ENCODE measurements at places on chromosomes 3 and 15. TPM values are rescaled to one million over a fixed set of nuclear protein-coding genes. Genes with fewer than 3 reads are reported as not detected.

GRIP2 gene
- total RNA-seq: not detected

GRCh38 chr3:156751461-156752025 is 74.6 kb upstream of the LEKR1 start:
- H3K36me3 ChIP-seq: peaks cover 22% of the 10 kb centered on the region
- peaks cover 3% of the 10 kb centered on the region for H3K27me3 ChIP-seq
- H3K4me3 ChIP-seq: no peak overlapping the region
- no peak overlapping the region for H3K27ac ChIP-seq
- peaks cover 6% of the 10 kb centered on the region for H3K4me1 ChIP-seq

PP2D1 gene
- not detected for total RNA-seq

DNA sequence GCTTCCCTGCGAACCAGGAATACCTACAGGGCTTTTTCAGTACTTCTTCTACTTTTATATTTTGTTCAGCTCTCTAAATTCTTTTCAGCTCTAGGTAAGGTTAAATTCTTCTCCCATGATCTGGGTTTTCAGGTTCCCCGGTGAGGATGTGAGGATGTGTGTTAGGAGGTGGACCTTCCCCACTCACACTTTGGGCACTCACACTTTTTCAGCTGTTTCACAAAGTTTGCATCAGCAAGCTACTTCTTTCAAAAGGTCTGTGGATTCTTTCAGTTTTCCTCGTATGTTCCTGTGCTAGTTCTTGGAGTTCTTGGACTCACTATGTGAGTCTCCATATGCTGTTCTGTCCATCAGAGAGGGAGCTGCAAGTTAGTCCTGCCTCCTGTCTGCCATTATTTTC is 13.9 kb upstream of the OR5K2 start:
- H3K4me1 ChIP-seq: peaks cover 6% of the 10 kb centered on the region
- H3K36me3 ChIP-seq: no peaks in the 10 kb centered on the region
- DNase-seq: no peak
- H3K27me3 ChIP-seq: peaks cover 11% of the 10 kb centered on the region

DNA sequence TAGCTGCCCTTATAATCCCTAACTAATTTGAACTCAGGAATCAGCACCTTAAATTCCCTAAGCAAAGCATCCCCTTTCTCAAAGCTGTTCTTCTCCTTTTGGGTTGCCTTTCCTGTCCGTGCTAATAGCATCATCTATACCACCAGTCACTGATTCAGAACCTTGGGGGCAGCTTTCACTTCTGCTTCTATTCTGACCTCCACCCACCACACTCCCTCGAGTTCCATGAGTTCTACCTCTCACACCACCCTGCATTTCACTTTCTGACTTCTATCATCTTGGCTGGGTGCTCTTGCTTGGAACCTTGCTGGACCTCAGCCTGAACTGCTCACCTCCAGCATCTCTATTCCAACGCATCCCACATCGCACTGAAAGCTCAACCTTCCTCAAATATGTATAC is 55.4 kb upstream of the KCNMB2 start:
- no peak overlapping the region for H3K4me3 ChIP-seq
- H3K27me3 ChIP-seq: peaks cover 3% of the 10 kb centered on the region
- no peaks in the 10 kb centered on the region for H3K36me3 ChIP-seq
- H3K4me1 ChIP-seq: no peaks in the 10 kb centered on the region
- H3K27ac ChIP-seq: no peak overlapping the region

ACP3 gene
- total RNA-seq: not detected

- DNase-seq: no peak
- no peaks in the 10 kb centered on the region for H3K27me3 ChIP-seq
- H3K4me3 ChIP-seq: no peak overlapping the region
Observed at GRCh38 chr3:141405591-141405990, 37.3 kb downstream of the ZBTB38 start.

- DNase-seq: no peak
- no peaks in the 10 kb centered on the region for H3K4me1 ChIP-seq
- peaks cover 7% of the 10 kb centered on the region for H3K27me3 ChIP-seq
- H3K27ac ChIP-seq: no peak overlapping the region
- H3K4me3 ChIP-seq: no peak overlapping the region
Observed at GRCh38 chr3:72907731-72908620, 20.1 kb downstream of the GXYLT2 start.

DNA sequence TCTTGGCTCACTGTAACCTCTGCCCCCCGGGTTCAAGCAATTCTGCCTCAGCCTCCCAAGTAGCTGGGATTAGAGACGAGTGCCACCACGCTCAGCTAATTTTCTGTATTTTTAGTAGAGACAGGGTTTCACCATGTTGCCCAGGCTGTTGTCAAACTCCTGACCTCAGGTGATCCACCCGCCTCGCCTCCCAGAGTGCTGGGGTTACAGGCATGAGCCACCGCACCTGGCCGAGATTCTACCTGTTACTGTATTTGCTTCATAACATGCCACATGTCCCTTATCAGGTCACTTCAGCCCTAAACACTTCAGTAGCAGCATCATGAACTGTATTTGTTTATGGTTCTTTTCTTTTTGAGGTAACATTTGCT is 7.5 kb upstream of the LCTL start:
- no peaks in the 10 kb centered on the region for H3K27me3 ChIP-seq
- no peak overlapping the region for H3K27ac ChIP-seq
- no peak overlapping the region for H3K4me3 ChIP-seq
- no peaks in the 10 kb centered on the region for H3K36me3 ChIP-seq

- no peak for DNase-seq
- H3K27me3 ChIP-seq: peaks cover 9% of the 10 kb centered on the region
- H3K36me3 ChIP-seq: no peaks in the 10 kb centered on the region
- no peak overlapping the region for H3K27ac ChIP-seq
- H3K4me3 ChIP-seq: no peak overlapping the region
- H3K4me1 ChIP-seq: no peaks in the 10 kb centered on the region
Observed at GRCh38 chr3:59607656-59608055, 557.8 kb upstream of the CFAP20DC start.

GRCh38 chr3:9552252-9552999 is 1.2 kb downstream of the LHFPL4 start:
- H3K36me3 ChIP-seq: no peaks in the 10 kb centered on the region
- H3K27me3 ChIP-seq: peaks cover 28% of the 10 kb centered on the region
- DNase-seq: peak; percentile 50
- H3K4me1 ChIP-seq: no peaks in the 10 kb centered on the region
- H3K4me3 ChIP-seq: no peak overlapping the region

DNA sequence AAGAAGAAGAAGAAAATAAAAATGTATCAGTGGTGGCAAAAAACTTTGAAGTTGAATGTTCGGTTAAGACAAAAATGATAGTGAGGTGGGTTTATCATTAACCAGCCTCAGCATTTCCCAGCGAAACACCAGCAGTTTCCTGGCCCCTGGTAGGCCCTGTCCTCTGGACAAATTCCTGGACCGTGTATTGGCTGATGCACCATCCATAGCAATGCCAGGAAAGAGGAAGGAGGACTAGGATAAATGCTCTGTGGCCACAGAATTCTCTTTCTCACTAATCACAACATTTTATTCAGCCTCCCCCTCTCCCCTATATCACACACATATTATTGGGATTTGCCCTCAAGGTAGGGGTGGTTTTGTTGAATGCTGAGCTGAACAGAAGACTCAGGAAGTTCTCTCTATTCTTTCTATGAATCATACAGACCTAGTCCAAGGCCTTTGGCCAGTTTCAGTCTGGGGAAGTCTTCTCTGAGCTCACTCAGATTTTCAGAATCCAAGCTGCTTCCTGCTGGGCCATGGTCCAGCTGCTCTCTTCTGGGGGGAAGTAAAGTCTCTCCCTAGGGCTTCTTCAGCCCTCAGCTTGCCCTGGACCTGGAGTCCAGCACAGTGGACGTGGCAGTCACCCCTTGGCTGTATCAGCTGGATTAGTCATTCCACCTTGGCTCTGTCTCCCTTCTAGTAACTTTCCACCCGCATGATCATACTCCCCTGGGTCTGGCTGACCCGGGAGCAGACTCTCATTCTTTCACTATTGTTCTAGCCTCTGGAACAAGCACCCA is 27.6 kb downstream of the SLC28A1 start:
- no peak overlapping the region for H3K4me3 ChIP-seq
- H3K27me3 ChIP-seq: no peaks in the 10 kb centered on the region
- no peak for DNase-seq
- H3K27ac ChIP-seq: no peak overlapping the region
- H3K4me1 ChIP-seq: peaks cover 19% of the 10 kb centered on the region
- peaks cover 2% of the 10 kb centered on the region for H3K36me3 ChIP-seq

- no peaks in the 10 kb centered on the region for H3K36me3 ChIP-seq
- H3K27ac ChIP-seq: no peak overlapping the region
- H3K4me1 ChIP-seq: peaks cover 2% of the 10 kb centered on the region
- H3K27me3 ChIP-seq: peaks cover 5% of the 10 kb centered on the region
Observed at GRCh38 chr3:44160818-44161217, 80.9 kb upstream of the TOPAZ1 start.

NKIRAS1 gene
- total RNA-seq: 2.3 TPM

- H3K4me3 ChIP-seq: no peak overlapping the region
- peaks cover 41% of the 10 kb centered on the region for H3K4me1 ChIP-seq
- no peak for DNase-seq
- peaks cover 22% of the 10 kb centered on the region for H3K36me3 ChIP-seq
Observed at GRCh38 chr15:63800241-63800640, 33.5 kb downstream of the HERC1 start.

LRTM1 gene
- total RNA-seq: not detected

GRCh38 chr3:145754605-145755289 is 406.2 kb downstream of the PLOD2 start:
- H3K27ac ChIP-seq: no peak overlapping the region
- no peak overlapping the region for H3K4me3 ChIP-seq
- no peak for DNase-seq
- H3K36me3 ChIP-seq: no peaks in the 10 kb centered on the region
- no peaks in the 10 kb centered on the region for H3K27me3 ChIP-seq

DNA sequence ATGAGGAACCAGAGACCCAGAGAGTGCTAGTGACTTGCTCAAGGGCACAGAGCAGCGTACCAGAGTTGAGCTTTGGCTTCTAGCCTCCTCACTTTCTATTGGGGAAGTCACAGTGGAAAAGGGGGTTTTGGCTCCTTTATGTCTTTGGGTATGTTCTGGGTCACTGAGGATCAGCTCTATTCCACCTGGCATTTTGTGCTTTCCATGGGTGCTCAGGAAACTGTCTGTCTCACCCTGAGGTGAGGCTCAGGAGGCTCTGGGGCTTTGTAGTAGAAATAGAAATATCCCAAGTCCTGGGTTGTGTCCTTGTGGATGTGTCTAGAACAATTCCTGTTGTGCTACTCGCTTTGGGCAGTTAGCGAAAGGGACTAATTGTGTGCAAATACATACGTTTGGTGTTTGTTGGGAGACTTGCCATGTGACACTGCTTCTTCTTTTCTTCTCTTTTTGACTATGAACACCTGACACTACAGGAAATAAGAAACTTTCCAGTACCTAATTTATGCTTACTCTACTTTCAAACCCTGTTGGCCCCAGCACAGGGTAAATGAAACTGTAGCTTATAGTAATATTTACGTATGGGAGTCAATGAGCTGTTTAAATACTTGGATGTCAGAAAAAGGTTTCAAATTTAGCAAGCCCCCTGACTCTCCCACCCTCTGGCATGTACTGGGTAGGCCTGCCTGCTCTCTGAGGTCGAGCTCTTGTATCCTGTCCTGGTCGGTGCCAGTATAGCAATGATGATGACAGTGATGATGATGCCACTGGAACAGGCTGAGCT is 35.6 kb downstream of the SMAD3 start:
- peak; percentile 58 for DNase-seq
- H3K27me3 ChIP-seq: no peaks in the 10 kb centered on the region
- peaks cover 60% of the 10 kb centered on the region for H3K4me1 ChIP-seq

All from activated T-helper 2 cell treated with anti-CD3 and anti-CD28 coated beads, Interferon-gamma antibody, Interleukin-2, Interleukin-4, amounts not matched to agents 10 μg/mL and 5 μg/mL and 100 μg/mL, durations not matched to agents 14 hours and 24 hours and 36 hours (primary cell).